ENCODE measurements at places on chromosomes 7 and 10.
A peak's percentile ranks its signal among the peaks of the same experiment; 100 is the strongest.

- no peak for DNase-seq
Observed at GRCh38 chr10:9670911-9671310, 1346.8 kb upstream of the CELF2 start.

GRCh38 chr7:39667341-39667923, 44.1 kb downstream of the RALA start:
- no peak for DNase-seq

GRCh38 chr7:81186691-81187090, 267.8 kb upstream of the SEMA3C start:
- DNase-seq: peak; percentile 24

GRCh38 chr7:144074374-144074773, 4.8 kb downstream of the OR2A25 start:
- DNase-seq: no peak

GRCh38 chr10:108412323-108412722, 1247.8 kb upstream of the SORCS1 start:
- no peak for DNase-seq

- peak; percentile 33 for DNase-seq
Observed at GRCh38 chr7:94115316-94115715, 111.2 kb upstream of the BET1 start.

GRCh38 chr10:84176351-84176750, 2.8 kb downstream of the GPR15LG start:
- no peak for DNase-seq

DNA sequence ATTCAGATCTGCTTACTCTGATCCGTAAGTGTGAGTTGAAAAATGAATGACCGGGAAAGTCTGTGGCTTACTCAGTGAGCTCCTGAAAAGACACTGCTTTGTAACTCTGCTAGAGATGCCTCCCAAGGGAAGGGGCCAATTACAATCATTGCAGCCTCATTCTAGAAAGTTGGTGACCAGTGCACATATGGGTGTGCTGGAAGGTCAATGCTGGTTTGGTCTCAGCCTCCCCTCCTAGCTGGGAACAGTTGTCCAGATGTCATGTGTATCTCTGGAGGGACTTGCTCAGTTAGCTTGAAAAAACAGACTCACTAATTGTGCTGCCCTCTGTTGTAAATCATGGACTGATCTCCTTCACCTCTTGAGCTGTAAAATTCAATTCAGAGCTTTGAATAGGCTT, 405.0 kb downstream of the ADRA2A start:
- DNase-seq: no peak

DNA sequence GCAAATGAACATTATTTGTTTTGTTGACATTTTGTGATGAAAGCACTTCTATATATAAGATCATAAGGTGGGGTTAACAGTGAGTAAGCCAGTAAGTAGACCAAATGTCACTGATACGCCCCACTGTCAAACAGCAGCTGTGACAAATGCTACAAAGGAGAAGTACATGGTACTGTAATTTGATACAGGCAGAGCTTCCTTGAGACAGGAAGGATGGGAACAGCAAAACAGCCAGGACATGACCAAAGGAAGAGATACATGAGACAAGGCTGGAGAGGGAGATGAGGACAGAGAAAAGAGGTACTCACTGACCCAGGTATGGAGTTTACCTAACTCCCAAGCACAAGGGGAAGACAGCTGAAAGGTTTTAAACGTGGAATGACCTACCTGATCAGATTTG, 127.0 kb downstream of the SRPK2 start:
- DNase-seq: peak; percentile 35
